ENCODE measurements at places on chromosomes 2 and 18.

DNA sequence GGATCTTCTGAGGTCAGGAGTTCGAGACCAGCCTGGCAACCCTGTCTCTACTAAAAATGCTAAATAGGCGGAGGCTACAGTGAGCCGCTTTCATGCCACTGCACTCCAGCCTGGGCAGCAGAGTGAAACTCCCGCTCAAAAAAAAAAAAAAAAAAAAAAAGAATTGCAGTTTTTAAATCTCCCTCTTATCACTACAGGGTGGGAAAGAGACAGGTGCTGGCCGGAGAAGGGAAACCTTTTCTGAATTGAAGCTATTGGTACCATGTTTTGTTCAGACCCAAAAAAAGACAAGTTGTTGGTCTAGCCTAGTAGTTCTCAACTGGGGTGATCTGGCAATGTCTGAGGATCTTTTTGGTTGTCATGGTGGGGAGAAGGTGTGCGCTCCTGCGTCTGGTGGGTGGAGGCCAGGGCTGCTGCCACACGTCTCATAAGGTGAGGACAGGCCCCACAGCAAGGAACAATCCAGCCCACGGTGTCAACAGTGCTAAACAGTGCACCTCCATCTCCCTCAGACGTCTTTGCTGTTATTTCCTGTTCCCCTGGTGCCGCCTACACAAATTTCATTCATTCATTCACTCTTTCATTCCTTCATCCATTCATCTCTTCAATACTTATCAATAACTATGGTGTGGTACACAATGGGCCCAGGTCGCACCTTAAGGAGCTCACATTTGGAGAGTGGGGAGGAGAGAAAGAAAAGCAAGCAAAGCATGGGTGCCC, 28.8 kb upstream of the ODC1 start:
- DNase-seq: no peak

- no peak for DNase-seq
Observed at GRCh38 chr2:119425620-119426395, 5.8 kb upstream of the TMEM37 start.

- no peak for DNase-seq
Observed at GRCh38 chr2:128710729-128711128, 392.1 kb upstream of the HS6ST1 start.

- DNase-seq: no peak
Observed at GRCh38 chr2:140604096-140604495, 1526.7 kb downstream of the LRP1B start.

GRCh38 chr2:191230174-191230573, 15.0 kb upstream of the MYO1B start:
- no peak for DNase-seq

Measured in liver (tissue), 10 donors.